ENCODE measurements at places on chromosomes 12 and 14.

DNA sequence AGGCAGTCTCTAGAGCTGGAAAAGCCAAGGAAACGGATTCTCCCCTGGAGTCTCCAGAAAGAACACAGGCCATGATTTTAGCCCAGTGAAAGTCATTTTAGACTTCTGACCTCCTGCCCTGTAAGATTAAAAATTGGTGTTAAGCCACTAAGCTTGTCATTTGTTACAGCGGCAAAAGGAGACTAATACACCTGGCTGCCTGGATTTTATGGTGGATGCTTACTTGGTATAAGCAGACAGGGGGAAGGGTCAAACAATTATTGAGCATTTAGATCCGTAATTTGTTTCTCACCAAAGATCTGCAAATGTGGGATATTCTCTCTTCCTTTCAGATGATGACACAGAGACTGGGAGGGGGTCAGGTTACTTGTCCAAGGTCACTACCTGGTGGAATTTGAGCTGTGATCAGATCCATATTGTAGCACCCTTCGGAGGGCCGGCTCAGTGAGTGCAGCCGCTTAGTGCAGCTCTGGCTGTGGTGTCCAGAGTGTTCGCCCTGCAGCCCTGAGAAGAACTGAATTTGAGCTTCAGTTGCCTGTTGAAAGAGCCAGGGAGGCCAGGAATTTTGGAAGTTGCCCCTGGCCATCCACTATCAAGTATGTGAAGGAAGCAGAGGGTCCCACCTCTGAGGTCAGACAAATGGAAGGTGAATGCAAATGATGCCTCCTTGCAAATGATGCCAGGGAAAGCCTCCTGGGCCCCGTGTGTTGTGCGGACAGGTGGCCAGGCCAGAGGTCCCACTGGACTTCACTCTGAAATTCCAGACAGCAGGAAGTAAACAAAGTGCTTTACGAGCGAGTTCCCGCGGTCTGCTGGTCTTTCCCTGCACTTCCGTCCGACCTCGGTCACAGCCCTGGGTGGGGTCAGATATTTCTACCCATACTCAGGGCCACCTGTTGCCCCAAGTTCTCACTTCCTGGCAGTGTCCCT lies 15.1 kb downstream of the GLRX5 start:
- no peak for DNase-seq

- DNase-seq, result no peak
These were observed 65.4 kb downstream of the FZD10 start for GRCh38 chr12:130227641-130228040.

DNA sequence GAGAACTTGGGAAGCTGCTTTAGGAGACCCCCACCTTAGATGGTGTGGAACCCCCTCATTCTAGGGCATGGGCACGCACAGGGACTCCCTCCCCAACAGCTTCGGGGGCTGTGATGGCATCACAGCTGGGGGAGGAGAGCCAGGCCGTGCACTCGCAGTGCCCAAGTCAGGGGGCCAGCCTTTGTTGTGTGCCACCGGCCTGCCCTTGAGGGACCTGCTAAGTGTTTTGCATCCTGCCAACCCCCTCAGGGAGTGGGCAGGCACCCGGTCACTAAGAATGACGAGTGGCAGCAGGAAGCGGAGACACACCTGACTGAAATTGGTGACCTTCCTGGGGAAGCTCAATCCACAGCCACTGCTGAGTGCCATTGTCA lies 334.9 kb upstream of the SFSWAP start:
- DNase-seq, result no peak

- peak; percentile 45 for DNase-seq
These were observed 5.4 kb upstream of the CCDC177 start for GRCh38 chr14:69580009-69580577.

GRCh38 chr12:102043928-102044327 lies 17.9 kb downstream of the WASHC3 start:
- no peak for DNase-seq

- DNase-seq, result peak; percentile 98
These were observed 21.4 kb downstream of the ACVR1B start for GRCh38 chr12:51972849-51973273.

GRCh38 chr14:57687416-57687815 lies 178.5 kb downstream of the SLC35F4 start:
- no peak for DNase-seq

GRCh38 chr12:29066011-29066588 lies 83.0 kb upstream of the FAR2 start:
- peak; percentile 66 for DNase-seq

GRCh38 chr12:53696655-53697331 lies 20.9 kb upstream of the ATP5MC2 start:
- no peak for DNase-seq

- DNase-seq, result no peak
These were observed 67.7 kb upstream of the DCN start for GRCh38 chr12:91250273-91250665.

DNA sequence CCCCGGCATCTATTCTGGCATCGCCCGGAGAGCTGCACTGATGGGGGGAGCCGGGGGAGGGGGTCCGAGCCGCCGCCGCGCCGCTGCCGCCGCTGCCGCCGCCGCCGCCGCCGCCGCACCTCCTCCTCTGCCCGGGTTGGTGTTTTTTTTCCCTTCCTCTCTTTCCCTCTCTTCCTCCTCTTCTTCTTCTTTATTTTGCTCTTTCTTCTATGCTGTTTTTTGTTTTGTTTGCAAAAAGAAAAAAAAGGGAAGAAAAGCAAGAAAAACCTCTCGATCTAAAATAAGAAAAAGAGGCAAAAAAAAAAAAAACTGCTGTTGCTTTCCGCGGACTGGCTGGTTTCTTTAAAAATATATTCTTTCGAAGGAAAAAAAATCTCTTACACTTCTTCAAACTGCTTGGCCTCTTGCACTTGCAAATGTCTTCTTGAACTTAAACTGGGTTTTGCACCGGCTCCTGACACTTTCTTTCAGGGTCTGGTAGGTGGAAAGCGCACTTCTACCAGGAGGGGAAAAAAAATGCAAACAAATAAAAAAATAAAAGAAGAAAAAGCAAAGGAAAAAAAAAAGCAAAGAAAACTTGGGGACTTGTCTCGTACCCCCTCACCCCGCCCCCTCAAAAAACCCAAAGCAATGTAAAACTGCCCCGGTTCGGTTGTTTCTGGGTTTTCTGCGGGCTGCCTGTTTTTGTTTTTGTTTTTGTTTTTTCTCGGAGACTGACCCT lies 616 bp downstream of the BCL11B start:
- DNase-seq, result no peak

GRCh38 chr12:83691730-83692129 lies 1005.0 kb downstream of the TMTC2 start:
- no peak for DNase-seq

GRCh38 chr12:6233121-6233971 lies 33.1 kb downstream of the CD9 start:
- DNase-seq, result no peak

DNA sequence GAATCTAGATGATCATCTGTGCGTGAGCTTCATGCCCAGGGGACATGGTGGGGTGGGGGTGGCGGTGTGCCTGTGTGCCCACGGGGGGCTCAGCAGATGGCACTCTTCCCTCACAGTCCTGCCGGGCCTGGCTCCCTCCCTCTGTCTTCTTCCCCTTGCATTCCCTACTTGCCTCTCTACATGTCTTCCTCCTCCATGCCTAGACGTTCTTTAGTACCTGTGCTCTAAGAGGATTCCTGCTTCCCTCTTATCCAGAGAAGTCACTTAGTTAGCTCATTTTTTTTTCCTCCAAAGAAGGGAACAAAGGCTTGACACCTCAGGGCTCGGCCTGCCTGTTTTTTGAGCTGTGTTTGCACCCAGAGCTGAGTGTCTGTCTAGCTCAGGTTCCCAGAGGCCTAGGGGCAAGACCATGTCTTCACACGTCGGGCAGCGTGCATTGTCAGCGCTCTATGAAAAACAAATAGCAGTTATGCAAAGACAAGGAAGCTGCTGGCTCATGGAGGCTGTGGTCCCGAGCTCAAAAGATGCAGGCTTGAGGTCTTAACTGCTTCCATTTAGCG lies 48.8 kb downstream of the NINJ2 start:
- DNase-seq, result no peak

GRCh38 chr14:105055736-105056302 lies 9.4 kb downstream of the GPR132 start:
- DNase-seq, result no peak

- DNase-seq, result no peak
These were observed 43.1 kb downstream of the PRKAB1 start for GRCh38 chr12:119710965-119711551.

DNA sequence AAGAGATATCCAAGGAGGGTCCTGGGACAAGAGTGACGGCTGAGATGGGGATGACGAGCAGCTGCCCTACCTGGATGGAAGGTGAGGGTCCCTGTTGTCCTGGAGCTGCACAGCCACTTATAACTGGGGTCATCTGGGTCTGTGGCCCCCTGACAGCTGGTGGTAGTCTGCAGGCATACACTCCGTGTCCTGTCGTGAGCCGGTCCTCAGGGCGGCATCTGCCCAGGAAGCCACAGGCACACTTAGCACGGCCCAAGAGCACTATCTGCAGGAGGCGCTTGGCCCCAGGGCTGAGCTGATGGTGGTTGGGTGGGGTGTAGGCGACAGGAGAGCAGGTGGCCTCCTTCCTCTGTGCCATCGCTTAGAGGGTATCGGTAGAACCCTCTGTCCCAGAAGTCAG lies 248.1 kb downstream of the CACNA1C start:
- DNase-seq, result no peak

Measured in inflammatory macrophage treated with lipopolysaccharide for 1 hour (primary cell).